H1 (cell line): ENCODE measurements at places on chromosomes 4 and X. TPM values are rescaled to one million over a fixed set of nuclear protein-coding genes. Genes with fewer than 3 reads are reported as not detected.

CCNB3 gene
- total RNA-seq: 0.09 TPM in 1 of 2 replicates, not detected in the other

ANXA3 gene
- total RNA-seq: 22.4 and 27.3 TPM in 2 replicates

DNA sequence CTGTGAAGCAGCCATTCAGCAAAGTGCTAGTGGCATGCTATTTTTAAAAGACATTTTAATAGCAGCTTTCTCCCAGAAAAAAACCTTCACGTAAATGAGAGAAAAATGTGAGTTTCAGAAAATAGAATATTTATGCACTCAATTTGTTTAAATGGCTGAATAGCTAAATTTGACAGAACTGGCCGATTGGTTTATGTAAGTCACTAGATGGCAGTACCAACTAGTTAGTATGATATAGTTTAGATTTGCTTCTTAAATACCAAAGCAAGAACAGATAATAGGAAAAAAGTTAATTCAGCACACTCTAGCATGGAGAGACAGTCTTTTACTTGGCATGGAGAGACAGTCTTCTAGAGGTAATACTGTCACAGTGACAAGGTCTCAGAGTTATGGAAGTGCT, 250.1 kb downstream of the SNCA start:
- DNase-seq: no peak

RENBP gene
- 11.9 and 12.4 TPM in 2 replicates for total RNA-seq

- no peak for DNase-seq
Measured at GRCh38 chrX:13033193-13033592, 11.2 kb downstream of the FAM9C start.

- no peak for DNase-seq
Measured at GRCh38 chr4:11564021-11564420, 135.3 kb upstream of the HS3ST1 start.

DNA sequence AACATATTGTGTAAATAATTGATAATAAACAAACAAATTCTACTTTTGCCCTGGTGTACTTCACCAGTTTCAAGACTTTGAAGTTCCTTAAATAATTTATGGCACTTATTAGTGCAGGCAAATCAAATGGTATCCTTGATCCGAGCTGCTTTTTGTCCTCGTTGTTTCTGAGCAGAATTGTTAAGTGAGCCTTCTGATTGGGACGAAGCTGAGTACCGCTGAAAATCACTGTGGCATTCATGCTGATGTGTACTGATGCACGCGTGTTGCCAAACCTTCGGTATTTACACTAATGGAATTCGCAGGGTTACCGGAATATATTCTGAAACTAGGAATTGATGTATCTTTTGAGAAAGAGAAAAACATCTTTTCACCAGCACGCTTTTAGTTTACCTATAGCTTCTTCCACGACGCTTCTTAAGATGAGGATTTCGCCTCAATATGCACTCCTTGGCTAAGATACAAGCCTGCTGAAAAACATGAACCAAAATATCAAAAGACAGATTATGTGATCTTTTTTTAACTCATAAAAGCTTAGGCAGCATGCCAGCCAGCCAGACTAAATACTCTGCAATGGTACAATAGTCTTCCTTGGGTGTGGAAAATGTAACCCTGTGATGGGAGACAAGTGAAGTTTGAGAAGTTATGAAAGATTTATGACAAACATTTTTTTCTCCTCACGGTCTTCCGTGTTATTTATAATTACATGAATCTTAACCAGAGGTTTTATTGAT, 48.9 kb upstream of the TENM3 start:
- no peak for DNase-seq

GRCh38 chr4:129233691-129234090, 137.7 kb downstream of the C4orf33 start:
- DNase-seq: no peak

DNA sequence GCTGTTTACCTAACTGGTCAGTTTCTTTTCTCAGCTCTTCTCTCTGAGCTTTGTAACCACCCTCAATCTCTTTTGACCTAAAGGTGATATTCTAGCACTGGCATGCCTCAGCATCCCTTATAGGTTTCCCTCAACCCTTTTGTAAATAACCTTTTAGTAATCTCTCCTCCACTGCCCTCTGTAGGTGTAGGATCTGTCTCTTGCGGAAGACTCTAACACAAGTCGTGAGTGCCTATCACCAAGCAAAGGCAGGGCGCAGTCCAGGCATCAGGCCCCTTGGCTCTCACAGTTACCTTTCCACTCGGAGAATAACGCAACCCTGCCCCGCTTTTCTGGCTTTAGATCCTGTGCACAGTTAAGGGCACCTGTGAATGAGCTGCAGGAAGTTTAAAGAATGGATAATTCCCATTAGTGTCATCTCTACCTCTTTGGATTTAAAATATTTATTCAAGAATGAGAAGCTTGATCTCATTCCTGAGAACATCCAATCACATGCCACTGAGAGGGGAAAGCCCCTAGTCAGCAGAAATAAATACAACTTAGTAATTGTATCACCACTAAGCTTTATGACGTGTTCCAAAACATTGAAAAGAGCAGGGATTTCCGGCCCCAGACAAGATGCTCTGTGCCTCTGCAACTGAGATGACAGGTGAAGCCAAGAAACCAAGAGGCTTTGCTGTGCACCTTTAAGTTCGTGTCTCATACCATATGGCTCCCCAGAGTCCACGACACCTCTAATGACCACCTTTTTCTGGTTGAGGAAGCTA, 58.8 kb downstream of the SPINK2 start:
- DNase-seq: no peak

GRCh38 chr4:181308476-181309312, 934.5 kb upstream of the TENM3 start:
- no peak for DNase-seq

DUSP9 gene
- total RNA-seq: 0.63 and 1.1 TPM in 2 replicates

GRCh38 chrX:44899946-44900345, 27.0 kb downstream of the KDM6A start:
- DNase-seq: no peak

CDKL2 gene
- total RNA-seq: 1.4 and 2.1 TPM in 2 replicates

- no peak for DNase-seq
Measured at GRCh38 chr4:10200869-10201268, 84.3 kb upstream of the WDR1 start.

HSFX2 gene
- total RNA-seq: not detected in 2 replicates

ARHGAP36 gene
- total RNA-seq: 0.32 and 0.63 TPM in 2 replicates

GRCh38 chrX:47539860-47540259, 21.1 kb upstream of the ARAF start:
- DNase-seq: no peak

DNA sequence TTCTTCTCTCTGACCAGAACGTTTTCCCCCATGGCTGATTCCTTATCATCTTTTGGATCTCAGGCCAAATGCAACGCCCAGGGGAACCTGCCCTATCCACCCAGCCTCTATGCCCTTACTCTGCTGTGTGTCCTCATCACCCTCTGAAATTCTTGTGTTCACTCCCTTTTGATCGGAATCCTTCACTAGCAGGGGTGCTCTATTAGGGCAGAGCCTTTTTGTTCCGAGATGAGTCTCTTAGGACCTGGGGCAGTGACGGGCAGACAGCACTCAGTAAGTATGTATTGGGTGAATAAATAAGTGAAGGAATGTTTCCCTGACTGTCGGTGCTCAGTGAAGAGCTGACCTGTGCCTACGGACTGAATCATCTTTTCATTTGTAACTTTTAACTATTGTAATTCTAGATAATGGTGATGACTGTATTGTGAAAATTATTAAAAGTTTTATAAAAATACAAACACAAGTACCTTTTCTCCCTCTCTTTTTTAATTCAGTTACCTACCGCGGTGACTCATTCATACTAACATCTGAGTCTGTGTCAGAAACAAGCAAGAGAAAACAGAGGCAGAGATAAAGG, 4.8 kb upstream of the TENM3 start:
- DNase-seq: peak; percentile 33

- DNase-seq: no peak
Measured at GRCh38 chr4:133968174-133968573, 233.4 kb downstream of the PABPC4L start.

DOK7 gene
- not detected in 2 replicates for total RNA-seq

TRO gene
- total RNA-seq: 49.5 and 55.5 TPM in 2 replicates

GRCh38 chr4:16217300-16218051, 8.8 kb downstream of the TAPT1 start:
- no peak for DNase-seq

DKC1 gene
- 134 and 143 TPM in 2 replicates for total RNA-seq

CYBB gene
- total RNA-seq: 0.08 and 0.09 TPM in 2 replicates

GRCh38 chr4:26484032-26484515, 6.2 kb downstream of the CCKAR start:
- DNase-seq: no peak

- DNase-seq: peak; percentile 82
Measured at GRCh38 chrX:1661048-1661921, 46.4 kb downstream of the ASMT start.

DNA sequence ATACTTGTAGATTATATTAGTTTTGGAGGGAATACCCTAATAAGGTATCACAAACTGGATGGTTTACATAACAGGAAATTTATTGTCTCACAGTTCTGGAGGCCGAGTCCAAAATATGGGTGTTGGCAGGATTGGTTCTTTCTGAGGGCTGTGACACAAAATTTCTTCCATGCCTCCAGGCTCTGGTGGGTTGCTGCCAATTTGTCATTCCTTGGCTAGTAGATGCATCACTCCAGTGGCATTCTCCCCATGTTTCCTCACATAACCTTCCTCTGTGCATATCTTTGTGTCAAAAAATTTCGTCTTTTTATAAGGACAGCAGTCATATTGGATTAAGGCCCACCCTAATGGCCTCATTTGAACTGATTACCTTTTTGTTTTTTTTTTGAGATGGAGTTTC, 49.3 kb downstream of the APELA start:
- DNase-seq: no peak

GPR34 gene
- total RNA-seq: not detected in 2 replicates

ANKRD50 gene
- 23.3 and 25.0 TPM in 2 replicates for total RNA-seq

PPP4R3C gene
- total RNA-seq: not detected in 2 replicates

DNA sequence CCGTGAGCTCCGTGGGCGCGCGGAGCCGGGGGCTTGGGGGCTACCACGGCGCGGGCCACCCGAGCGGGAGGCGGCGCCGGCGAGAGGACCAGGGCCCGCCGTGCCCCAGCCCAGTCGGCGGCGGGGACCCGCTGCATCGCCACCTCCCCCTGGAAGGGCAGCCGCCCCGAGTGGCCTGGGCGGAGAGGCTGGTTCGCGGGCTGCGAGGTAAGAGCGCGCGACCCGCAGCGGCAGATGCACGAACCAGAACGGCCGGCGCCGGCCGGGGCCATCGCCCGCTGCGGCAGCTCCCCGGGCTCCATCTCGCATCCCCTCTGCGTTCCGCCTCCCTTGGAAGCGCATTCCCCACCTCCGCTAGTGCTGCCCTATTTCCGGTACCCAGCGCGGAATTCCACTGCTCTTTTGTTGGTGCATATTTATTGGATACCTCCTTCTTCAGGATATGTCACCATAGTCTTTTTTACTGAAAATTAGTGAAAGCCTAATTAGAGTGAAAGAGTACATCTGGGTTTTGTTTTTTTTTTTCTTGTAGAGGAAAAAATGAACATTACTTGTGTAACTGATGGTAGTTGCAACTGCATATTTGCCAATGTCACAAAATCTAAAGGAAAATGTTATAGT, 797 bp downstream of the PKD2 start:
- DNase-seq: peak; percentile 64

- DNase-seq: peak; percentile 26
Measured at GRCh38 chr4:7395645-7396044, 39.1 kb downstream of the PSAPL1 start.

- DNase-seq: no peak
Measured at GRCh38 chrX:28126886-28127285, 145.6 kb upstream of the DCAF8L1 start.

NWD2 gene
- not detected in 2 replicates for total RNA-seq

HS3ST1 gene
- 1.5 and 1.7 TPM in 2 replicates for total RNA-seq
